ENCODE measurements at places on chromosomes 4 and X.

- no peak for DNase-seq
Observed at GRCh38 chrX:41862562-41863184, 60.7 kb downstream of the CASK start.

DNA sequence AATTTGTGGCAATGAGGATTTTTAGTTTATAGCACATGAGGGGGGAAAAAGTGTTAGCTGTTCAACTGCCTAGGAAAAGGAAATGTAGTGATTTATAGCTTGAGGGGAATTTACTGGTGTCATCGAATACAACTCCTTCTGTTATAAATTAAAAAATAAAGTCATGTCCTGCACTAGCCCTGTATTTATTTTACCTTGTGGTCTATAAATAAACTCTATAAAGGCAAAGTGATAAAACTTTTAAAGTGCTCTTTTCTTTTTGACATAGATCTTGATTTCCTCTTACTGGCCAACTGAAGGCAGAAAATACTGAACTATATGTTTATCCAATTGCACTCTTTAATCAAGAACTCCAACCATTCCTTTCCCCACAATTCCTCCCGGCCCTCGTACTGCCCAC, 672.1 kb upstream of the SLIT2 start:
- DNase-seq: no peak

DNA sequence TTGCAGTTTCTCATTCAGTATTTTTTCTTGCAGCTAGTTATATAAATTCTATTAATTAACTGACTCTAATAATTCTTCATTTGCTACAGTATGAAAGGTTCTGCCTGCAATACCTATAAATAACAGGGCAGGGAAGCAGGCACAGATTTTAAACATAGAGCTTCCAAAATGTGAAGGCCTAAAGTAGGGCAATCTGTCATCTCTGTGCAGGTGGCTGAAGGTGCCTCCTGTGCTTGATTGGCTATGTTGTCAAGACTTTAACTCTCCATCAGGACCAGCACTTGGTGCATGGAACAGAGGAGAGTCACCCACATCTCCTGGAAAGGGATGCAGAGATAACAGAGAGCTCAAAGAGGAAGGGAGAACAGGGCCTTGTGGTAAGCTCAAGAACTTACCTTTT, 75.2 kb upstream of the TSPAN5 start:
- no peak for DNase-seq

DNA sequence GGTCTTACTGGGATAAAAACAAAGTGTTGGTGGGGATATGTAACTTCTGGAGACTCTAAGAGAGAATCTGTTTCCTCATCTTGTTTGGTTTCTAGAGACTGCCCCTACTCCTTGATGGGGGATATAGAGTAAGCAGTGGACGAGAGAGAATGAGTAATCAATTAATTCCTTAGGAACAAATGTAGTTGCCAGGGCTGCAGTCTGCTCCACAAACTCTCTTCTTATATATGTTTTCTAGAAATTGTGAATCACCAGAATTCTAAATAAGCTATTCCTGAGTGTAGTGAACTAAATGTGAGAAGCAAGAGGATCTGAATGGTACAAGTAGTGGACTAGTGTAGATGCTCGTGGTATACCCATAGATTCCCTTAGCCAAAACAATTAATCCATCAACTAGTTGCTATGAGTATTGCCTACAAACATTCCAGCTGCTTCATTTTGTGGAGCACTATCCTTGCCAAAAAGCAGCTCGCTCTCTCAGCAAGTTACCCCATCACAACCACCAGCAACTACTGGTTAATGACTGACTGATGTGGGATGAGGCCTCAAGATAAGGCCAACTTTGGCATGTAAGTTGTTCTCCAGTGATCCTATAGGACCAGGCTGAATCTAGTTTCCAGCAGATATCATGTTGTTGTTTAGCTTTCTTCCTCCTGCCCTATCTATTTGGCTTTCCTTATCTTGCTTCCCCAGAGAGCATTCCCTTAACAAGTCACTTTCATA, 273.0 kb downstream of the SLC7A11 start:
- no peak for DNase-seq

DNA sequence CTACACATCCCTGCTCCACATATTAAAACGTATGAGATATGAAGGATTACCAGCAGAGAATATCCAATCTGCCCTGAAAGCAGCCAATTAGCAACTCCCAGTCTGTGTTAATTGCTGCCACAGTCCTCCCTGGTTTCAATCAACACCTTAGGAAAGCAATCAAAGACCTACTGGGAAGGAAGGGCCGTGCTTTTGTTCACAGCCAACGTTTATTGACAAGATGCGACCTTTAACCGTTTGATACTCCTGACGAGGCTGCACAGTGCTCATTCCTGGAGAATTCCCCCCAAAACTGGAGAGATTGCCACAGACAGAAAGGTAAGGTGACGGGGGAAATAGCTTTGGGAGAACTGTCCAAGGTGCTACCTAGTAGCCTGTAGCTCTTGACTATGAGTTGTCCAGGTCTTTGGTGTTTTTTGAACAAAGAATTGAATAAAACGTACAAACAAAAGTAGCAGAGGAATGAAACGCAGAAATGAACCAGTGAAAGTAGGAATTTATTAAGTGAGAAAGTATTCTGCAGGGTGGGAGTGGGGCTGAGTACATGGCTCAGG, 596.5 kb downstream of the NLGN4X start:
- DNase-seq: no peak

DNA sequence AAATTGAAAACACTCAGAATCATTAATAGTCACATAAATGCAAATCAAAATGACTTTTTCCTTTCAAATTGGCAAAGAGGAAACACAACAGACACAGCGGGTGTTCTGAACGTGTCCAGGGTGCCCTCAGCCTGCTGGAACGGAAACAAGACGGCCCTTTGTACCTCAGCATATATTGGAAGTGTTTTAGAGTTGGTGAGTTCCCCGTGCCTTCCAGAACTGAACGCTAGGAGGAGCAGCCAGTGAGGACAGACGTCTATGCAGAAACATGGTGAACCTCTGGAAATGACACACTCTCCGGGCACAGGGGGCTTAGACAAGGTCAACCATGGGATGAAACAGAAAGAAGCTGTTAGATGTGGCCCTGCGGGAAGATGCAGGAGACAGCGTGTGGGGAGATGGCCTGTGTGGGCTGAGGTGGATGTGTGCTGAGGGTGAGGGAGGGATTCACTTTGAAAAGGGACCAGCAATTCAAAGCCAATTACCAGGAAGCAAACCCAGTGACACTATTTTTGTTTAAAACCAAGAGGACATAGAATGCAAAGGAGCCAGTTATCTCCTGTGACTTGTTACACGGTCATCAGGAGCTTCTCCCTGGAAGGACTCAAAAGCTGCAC, 40.4 kb downstream of the RNF212 start:
- DNase-seq: no peak

DNA sequence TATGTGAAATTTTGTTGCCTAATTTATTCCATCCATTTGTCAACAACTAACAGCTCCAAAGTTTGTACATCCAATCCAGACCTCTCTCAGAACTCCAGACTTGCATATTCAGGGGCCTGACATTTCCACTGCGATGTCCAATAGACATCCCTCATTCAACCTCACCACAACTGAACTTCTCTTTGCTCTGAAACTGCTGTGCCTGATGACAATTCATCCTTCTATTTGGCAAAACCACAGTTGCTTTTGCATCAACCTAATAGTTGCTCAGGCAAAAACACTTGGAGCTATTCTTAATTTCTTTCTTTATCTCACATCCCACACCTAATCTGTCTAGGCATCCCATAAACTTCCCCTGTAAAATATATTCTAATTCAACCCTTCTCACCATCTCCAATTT, 56.5 kb downstream of the ANTXR2 start:
- DNase-seq: no peak

- DNase-seq: no peak
Observed at GRCh38 chr4:47639531-47639930, 154.5 kb downstream of the ATP10D start.

DNA sequence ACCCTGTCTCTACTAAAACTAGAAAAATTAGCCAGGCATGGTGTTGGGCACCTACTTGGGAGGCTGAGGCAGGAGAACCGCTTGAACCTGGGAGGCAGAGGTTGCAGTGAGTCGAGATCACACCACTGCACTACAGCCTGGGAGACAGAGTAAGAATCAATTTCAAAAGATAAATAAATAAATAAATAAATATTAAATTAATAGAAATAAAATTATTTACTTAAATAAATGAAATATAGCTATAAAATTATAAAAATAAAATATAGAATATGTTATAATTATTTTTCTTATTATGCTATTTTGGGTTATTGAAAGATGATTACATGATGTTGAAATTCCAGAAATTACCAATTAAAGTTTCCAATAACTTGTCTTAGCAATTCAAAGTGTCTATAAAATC, 1029.8 kb upstream of the AGA start:
- DNase-seq: no peak

All from stimulated activated CD4-positive, alpha-beta T cell treated with anti-CD3 and anti-CD28 coated beads, Interleukin-15, amount 100 ng/mL, for 48 hours (primary cell).